Activated CD4-positive, alpha-beta T cell treated with anti-CD3 and anti-CD28 coated beads, Interleukin-2, Interleukin-6, amounts not matched to agents 100 ng/mL and 50 ng/mL, durations not matched to agents 16 hours and 8 hours (primary cell): ENCODE measurements at places on chromosomes 7 and 10.

DNA sequence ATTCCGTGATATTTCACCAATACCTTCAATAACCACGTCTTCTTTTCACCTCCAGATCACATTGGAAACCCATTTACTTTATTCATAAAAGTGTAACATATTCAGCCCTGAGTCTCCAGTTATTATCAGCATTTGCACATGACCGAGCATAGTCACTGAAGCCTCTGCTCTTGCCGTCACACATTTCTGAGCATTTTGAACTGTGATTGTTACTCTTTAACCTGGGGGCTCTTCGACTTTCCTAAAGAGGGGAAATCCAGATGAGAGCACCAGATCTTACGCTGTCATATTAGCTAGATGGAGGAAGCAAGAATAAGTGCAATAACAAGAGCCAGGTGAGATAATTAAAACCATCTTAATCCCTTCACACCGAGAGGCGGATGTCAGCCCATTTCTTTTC is 260.0 kb upstream of the NRP1 start:
- no peak for DNase-seq

DNA sequence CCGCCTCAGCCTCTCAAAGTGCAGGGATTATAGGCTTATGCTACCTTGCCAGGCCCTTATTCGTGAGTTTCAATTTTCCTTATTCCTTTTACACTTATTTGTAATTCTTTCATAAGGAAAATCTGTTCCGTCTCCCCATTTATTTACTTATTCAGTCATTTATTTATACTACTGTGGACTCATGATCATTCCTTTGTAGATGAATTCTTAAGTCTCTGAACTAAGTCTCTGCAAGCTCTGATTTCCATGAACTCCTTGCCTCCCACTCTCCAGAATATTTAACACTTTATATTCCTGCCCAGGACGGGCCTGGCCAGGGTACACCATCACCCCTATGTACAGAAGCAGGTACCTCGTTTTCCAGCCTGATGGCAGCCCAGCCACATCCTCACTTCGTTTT is 39.4 kb downstream of the PFKFB3 start:
- DNase-seq = no peak

- no peak for DNase-seq
Measured at GRCh38 chr10:24681572-24682088, 42.1 kb downstream of the ARHGAP21 start.

- DNase-seq = no peak
Measured at GRCh38 chr7:71184609-71185008, 52.7 kb downstream of the GALNT17 start.

DNA sequence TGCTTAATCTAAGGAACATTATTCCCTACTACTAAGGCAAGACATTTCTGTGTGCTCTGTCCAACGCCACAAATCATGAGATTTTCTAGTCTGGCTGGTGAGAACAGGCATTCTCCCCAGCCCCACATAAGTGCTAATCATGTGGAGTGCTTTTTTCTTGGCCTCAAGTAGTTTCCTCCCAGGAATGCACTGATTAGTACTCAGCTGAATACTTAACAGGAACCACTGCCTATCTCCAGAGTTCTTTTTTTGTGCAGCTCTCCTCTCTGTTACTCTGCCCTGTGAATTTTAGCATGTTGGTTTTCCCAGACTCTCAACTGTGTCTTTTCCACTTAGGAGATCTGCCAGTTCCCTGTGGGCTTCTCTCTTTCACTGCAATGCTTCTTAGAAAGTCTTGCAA is 1098.5 kb upstream of the LRRTM3 start:
- no peak for DNase-seq

GRCh38 chr10:133090654-133091053 is 2.9 kb downstream of the ADGRA1 start:
- DNase-seq = no peak

- DNase-seq = peak; percentile 67
Measured at GRCh38 chr10:79316671-79317431, 30.4 kb upstream of the PPIF start.

GRCh38 chr10:83680470-83680891 is 458.8 kb upstream of the GHITM start:
- DNase-seq = peak; percentile 89
